ENCODE measurements at places on chromosomes 7 and 10.

GRCh38 chr7:158023681-158024350, 563.8 kb downstream of the PTPRN2 start:
- no peak for DNase-seq

DNA sequence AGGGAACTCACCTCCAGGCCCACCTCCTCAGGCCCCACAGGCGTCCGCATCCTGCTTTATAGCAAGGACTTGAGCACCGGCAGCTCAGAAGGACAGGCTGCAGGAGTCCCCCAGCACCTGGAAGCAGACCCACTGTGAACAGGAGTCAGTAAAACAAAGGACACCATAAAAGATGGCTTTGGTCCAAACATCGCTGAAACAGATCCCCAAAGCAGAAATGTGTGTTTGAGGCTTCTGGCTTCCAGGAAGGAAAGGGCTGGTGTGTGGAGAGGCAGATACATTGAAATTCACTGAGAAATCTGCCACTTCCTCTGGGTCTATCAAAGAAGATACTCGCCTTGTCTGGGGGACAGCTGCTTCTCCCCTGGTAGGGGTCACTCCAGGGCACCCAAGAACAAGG, 286.2 kb downstream of the PLXNA4 start:
- DNase-seq: no peak

DNA sequence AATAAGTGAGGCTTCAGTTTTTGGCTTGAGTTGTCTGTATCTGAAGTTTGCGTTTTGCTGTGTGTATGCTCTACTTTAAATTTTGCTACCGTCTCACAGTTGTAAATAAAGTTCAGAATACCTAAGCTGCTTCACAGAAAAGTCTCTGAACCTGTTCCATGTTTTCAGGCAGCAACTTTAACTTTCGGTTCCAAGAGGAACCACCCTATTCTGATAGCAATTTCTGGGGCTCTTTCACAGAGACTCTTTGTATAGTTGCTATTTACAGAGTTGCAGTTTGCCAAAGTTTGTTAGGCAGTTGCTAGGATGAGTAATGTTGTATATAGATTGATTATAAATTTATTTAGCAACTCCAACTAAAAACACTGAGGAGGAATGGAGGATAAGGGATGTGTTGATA, 5.7 kb downstream of the FAM221A start:
- DNase-seq: no peak

DNA sequence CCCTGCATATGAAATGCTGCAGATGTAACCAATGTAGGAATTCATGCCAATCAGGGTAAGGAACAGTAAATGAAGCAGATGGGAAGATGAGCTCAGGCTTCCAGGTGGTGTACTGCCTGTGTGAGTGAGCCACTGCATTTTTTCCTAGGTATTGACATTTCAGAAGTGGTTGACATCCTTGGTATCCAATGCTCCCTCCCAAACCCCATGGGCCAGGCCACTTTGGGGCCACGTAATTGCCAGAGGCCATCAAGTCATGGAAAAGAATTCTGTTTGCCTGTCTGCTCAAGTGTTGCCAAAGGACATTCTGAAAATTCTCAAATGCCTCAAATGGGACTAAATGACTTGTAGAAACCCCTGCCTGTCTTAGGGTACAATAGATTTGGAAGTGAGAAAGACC, 384.6 kb downstream of the GATA3 start:
- DNase-seq: no peak

- DNase-seq: no peak
Measured at GRCh38 chr7:50641442-50642405, 76.5 kb upstream of the DDC start.

GRCh38 chr10:63644418-63645142, 123.4 kb downstream of the REEP3 start:
- DNase-seq: no peak

DNA sequence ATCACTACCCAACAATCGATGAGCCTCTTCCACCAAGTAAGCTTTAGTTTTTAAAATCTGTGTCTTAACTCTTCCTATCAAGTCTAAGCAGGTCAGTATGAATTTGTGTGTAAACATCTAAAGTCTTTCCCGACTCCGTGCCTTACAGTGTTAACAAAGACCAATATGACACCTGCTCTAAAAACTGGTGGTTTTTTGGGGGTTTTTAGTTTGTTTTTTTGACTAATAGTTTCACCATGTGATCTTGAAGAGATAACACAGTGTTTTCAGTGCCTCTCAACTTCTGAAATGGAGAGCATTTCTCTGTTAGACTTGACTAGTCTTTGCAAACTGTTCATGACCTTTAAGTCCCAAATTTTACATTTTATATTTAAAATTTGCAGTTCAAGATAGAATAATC, 132.0 kb upstream of the STK17A start:
- DNase-seq: no peak

DNA sequence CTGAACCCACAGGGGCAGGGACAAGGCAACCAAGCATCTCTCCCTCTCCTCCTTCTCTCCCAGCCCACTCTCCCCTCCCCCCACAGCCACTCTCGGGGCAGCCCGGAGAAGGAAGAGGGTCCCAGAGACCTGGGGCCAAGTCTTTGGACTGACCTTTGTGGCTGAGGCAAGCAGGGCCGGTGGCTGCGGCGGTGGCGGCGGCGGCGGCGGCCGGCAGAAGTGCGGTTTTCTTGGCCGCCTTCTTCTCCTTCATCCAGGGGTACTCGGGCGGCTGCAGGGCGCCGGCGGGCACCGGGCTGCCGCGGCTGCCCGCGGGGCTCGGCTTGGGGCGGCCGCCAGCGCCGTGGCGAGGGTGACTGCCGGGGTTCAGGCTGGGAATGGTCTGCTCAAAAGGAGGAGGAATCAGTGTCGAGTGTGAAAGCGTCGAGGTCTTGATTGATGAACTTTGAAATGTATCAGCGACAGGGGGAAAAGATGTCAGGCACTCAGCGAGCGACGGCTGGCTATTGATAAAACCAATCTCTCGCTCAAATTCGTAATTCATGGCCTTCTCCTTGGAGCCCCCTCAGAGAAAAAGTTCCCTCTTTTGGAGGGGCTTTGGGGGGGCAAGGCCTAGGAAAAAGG, 414 bp downstream of the HOXA2 start:
- no peak for DNase-seq
